Glutamatergic neuron (in vitro differentiated cells): ENCODE measurements at places on chromosomes 2 and 18.

DNA sequence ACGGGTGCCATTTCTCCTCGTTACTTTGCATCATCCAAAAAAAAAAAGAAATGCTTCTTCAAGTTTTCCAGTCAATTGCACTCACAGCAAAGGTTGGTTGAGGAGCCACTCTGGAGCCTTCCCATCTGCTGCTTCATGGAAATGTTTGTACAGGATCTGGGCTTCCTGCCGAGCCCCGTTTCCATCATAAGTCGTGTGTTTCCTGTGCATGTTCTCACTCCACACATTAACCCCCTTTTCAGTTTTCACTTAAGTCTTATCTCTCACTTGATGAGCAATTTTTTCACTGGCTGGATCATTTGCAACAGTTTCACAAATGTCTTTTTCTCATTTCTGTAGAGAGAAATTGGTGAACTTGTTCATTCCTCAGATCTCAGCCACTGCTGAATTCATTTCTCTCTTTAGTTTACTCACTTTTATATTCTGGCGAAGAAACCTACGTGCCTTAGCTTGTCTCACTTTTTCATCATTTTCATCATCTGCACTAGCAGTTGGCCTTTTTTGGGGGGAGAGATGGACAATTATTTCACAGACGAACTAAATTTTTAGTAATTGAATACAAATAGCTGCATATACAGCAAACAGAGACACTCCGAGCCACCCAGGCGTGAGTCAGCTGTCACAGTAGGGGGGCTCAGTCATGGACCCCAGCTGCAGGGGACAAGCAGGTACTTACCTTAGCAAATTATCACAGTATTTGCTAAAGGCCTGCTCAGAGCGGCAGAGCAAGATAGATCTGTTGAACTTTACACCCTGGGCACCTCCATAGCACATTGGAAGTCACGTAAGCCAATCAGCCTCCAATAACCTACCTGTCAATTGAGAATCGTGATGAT lies 750.8 kb upstream of the ID2 start:
- DNase-seq, result no peak

DNA sequence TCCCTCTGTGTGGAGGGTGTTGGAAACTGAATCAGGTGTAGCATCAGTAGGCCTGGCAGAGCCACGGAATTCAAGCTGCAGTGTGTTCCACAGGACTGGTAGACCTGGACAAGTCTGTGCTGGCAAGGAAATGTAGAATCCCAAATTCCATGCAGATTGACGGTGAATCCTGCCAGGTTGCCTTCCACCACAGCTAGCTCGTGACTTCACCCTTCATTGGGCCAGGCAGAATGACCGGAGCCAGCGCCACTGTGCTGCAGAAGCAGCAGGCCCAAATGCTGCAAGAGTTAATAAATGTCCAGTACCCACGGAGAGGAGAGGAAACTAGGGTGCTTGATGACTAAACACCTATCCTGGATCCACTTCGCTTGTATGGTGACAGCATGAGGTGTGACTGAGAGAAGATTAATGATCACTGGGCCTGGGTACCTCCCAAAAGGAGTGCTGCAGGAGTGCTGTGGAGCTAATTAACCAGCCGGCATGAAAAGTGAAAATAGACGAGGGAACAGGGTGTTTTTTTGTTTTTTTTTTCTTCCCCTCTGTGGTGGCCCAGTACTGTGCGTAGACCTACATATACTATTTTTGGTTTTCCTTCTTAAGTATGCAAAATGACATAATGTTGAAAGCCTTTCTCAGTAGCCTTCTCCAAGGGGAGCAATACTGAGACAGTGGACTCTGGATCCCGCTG lies 122.2 kb downstream of the TANC1 start:
- DNase-seq, result no peak

DNA sequence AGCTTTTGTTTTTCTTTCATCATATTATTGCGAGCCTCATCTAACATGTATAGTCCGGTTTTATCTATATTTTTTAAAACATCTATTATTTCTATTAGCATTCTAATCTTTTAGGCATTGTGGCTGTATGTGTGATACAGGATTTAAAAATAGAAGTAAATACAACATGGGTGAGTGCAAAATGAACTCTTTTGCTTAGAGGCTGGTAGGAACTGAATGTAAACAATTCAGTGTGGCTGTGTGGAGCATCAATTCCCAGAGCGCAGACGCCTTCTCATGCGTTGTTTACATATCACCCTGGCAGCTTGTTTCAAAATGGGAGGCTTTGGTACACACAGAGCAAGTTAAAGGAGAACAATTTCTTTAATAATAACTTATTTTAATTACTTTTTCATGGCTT lies 836 bp downstream of the DTNA start:
- DNase-seq, result no peak

DNA sequence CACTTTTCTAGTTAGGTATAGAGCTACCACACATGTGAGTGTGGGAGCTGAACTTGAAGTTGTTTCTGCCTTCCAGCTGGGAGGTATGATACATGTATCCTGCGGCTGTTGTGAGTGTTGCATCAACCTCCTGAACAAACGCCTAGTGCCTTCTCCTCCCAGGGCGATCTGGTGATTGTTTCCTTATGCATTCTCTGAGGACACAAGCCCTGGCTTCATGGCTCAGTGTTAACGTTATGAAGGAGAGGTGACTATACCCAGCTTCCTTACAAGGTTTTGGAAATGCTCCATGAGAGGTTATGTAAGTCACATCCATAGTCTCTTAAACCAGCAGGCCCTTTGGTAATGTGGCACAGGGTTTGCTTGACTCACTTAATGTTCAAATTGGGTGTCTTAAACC lies 64.9 kb downstream of the SPRED2 start:
- DNase-seq, result no peak

- no peak for DNase-seq
Observed at GRCh38 chr2:29010946-29011345, 29.8 kb downstream of the TOGARAM2 start.
